ENCODE measurements at places on chromosomes 16 and 17.
A peak's percentile ranks its signal among the peaks of the same experiment; 100 is the strongest.

- peak; percentile 17 for DNase-seq
These were observed 69.2 kb upstream of the CES5A start for GRCh38 chr16:55944377-55944802.

GRCh38 chr16:61654962-61655361, 381.3 kb downstream of the CDH8 start:
- DNase-seq: no peak

DNA sequence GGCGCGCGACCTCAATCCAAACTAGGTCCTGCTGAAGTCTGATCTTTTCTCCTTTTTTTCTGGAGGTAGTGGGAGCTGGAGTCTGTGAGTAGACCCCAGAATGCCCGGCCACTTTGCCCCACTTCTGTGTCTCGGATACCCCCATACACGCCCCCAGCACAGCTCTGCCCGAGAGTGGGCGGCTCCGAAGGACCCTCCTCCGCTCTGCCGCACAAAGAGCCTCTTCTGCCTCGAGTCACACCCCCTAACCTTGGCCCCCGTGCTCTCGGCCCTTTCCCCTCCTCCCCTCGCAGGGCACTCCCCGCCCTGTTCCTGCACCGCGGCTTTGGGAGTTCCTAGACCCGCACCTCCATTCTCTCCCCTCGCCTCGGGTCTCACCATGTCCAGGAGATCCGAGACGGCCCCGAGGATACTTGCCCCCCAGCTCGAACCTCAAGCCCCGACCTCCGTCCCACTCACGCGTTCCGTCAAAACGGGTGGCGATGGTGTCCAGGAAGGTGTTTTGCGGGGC, 476 bp downstream of the KCNH4 start:
- DNase-seq: no peak

DNA sequence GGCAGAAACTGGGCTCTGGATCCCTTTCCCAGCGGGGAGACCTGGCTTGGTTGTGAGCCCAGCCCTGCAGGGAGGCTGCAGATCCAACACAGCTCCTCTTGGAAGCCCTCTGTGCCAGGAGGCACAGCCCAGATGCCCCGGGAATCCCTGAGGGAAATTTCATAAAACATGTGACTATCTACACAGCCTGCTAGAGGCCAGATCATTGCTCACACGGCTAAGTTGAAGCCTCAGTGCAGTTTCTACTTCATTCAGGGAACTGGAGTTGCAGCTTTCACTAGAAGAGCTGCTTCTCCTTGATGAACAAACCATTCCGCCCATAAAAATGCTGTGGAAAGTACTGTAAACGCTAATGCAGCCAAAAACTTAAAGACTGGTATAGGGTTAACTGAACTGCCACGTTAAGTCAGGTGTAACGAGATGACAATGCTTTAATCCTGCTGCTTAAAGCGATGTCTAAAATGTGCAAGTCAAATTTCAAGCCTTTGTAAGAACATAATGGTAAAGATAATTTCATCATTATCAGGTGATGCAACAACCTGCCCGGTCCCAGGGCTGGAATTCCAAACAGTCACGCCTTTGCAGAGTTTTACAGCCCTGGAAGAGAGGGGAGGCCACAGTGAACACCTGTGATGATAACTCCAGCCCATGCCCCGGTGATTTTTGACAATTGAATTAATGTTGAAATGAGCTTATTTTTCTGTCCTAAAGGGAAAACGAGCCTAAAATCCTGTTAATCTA, 172.5 kb downstream of the ZFHX3 start:
- DNase-seq: no peak

DNA sequence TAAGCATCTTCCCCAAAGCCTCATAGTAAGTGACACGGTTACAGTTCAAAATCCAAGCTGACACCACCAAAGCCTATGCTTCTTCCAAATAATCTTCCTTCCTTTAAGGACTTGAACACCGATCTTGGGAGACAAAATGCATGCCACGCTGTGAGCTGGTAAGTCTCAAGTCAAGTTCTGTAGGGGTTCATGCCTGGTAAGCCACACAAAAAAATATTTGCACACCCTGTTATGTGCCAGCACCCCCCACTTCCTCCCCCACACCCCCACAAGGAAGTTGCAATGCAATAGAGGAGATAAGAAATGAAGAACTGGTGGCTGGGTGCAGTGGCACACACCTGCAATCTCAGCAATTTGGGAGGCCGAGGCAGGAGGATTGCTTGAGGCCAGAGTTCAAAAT, 5.6 kb downstream of the NOG start:
- no peak for DNase-seq

DNA sequence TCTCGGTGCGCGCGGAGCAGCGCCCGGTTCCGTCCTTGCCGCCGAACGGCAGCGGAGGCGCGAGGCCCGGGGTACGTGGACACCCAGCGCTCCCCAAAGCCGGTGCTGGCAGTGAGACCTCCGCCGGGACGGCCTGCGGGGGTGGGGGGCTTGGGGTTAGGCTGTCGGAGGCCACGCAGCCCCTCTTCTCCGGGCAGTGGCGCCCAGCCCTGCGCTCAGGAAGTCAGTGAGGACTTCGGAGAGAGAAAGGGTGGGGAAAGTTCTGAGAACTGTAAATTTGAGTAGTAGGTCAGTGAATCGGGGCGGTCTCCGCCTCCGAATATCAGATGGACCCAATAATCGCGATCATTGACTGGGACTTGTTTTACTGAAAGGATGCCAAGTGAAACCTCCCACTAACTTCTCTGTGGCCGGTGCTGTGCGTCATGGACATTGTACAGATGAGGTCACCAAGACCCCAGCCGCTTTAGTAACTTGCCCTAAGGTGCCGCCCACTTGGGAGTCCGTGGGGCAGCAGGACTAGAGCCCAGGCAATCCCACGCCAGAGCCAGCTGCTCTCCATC, 468 bp downstream of the IL4R start:
- DNase-seq: no peak

- no peak for DNase-seq
These were observed 24.5 kb upstream of the HYDIN start for GRCh38 chr16:71254832-71255525.

- no peak for DNase-seq
These were observed 21.3 kb downstream of the ZNF423 start for GRCh38 chr16:49834531-49835151.

DNA sequence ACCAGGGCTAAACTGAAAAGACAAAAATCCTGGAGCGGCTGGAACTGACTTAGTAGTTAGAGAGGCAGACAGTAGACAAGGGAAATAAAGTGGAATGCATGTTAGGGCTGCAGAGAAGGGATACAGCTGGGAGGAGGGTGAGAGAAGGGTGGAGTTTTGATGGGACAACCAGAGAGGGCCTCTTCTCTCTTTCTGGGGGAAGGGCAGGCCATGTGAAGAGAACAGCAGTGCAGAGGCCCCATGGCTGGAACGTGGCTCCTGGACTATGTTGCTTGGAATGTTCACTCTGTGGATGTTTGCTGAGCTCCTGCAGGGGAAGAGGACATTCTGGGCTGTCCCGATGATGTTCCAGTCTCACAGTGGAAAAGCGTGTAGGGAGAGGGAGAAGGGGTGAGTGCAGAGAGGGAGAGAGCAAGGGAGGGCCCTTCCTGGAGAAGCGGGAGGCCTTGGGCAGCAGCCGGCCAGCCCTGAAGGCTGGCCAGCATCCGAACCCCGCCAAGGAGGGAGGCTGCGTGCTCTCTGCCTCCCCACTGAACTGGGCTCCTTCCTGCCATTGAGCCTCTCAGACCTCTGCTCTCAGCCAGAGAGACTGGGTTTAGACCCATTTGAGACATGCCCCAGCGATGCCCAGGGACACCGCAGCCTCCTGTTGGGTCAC, 33.1 kb upstream of the GSE1 start:
- no peak for DNase-seq

GRCh38 chr17:8226536-8227237, 16.3 kb upstream of the AURKB start:
- no peak for DNase-seq

DNA sequence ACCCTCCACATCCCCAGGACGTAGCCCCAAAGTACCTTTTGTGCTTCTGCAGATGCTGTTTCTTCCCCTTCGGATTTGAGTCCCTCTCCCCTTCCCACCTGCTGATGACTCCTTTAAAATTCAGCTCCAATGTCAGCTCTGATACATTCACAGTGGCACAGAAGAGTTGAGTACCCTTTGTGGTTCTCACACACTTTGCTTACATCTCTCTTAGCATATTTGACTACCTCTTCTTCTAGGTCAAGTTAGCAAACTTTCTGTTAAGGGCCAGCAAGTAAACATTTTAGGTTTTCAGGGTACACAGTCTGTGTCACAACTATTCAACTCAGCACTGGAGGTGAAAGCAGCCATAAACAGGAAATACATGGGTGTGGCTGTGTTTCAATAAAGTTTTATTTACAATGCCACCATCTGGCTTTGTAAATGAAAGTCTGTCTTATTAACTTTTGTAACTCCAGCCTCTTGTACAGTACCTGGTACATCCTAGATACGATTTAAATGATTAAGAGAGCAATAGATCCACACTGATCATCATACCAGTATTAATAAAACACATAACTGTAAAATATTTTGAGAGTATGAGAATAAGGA, 161.7 kb downstream of the SOX9 start:
- DNase-seq: no peak

- DNase-seq: no peak
These were observed 26.0 kb downstream of the SNX29 start for GRCh38 chr16:12002447-12003006.

DNA sequence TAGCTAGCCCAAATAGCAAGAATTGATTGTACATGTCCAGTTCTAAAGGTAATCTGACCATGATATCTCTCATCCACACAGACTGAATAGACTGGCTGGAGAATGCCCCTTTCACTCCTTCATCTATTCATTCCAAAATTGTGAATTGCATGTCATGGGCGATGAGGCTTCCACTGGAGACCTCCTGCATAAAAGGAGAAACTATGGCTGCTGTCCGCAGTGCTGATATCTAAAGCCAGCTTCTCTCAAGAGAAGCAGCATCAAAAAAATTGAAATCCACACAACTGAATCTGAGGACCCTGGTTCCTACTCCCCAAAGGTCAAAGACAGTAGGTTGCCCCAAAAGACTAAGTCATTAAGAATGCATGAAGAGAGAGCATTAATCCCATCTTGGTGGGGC, 7.9 kb upstream of the SCNN1G start:
- no peak for DNase-seq

GRCh38 chr17:80789356-80789902, 202.2 kb upstream of the CHMP6 start:
- no peak for DNase-seq

DNA sequence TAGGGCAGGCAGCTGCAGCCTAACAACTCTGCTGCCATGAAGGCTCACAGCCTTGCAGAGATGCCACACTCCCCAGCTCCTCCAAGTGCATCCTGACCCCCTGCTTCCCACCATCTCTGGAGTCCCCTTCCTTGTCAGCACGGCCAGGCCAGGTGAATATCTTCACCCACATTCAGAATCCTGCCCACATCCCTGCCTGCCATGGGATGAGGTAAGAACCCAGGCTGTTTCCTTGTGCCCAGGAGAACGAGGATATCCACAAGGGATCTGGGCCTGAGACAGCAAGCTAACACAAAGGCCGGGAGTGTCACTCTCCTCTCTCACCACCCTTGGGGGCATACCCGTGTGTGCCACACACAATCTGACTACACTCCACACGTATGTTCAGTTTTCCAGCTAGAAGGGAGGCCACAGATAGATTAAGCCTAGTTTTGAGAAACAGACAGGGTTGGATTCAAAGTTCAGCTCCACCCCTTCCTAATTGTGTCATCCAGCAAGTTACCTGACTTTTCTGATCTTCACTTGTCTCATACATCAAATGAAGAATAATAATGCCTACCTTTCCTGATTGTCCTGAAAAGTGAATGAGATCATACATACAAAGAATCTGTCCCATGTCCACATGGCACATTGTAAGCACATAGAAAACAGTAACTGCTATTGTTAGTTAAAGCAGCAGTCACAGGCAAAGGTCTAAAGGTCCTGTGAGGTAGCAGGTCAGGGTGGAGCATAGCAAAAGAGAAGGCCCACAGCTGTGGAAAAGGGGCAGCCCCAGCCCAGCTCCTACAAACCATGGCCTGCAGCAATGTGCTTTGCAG, 17.4 kb upstream of the SUPT4H1 start:
- no peak for DNase-seq

DNA sequence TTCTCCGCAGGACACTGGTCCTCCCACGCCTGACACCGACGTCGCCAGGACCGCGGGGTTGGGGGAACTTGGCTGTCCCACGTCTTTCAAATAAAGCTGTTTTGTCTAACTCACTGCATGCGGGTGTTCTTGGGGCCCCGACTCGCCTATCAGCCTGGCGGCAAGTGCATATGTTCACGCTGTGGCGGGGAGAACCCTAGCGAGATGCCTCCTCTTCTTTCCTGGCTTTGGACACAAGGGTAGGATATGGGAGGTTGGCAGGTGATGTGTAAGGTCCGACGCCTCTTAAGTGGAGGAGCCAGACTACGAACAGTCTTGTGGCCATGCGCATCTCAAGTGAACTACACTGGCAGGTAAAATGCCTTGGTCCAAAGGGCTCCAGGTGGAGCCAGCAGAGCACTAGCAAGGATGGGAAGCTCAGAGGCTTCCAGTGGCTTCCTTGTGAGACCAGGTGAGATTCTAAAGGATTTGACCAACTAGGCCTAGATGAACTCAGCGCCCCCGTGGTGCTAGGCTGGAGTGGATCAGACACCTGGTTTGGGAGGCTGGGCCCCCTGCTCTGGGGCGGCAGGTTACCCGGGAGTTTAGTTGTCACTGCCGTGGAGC, 873 bp upstream of the RPS2 start:
- DNase-seq: no peak

GRCh38 chr16:70786020-70786755, 14.8 kb downstream of the VAC14 start:
- no peak for DNase-seq

DNA sequence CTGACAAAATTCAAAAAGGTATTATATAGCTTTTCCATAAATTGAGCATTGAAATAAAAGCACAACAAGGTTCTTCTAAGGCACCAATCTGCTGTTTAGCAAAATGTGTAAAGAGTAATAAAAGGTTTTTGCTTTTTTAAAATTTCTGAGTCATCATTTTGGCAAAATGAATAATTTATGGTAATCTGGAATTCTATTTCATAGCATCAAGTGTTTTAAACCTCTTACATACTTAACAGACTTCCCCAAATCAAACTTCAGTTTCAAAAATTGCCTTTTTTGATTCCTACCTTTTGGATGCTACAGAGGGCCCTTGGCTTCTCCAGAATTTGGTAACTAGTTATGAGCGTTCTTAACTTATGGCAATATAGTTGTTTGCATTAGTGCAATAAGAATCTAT, 154.0 kb upstream of the ELAC2 start:
- DNase-seq: no peak

DNA sequence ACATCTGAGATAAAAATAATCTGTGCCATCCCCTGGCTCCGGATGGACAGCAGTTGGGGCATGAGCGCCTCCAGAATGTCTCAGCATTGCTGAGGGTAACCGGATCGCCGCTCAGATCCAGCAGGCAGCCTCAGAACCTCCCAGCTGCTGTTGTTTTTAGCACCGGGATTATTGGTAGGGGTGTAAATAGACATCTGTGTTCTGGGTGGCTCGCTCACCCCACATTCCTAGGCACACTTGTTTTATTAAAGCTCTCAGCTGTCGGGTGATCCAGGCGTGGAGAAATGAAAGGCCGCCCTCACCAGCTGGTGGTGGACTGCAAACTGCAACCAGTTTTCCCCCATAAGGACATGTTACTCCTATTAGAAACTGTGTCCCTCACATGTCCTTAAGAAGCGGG, 32.1 kb downstream of the MYH3 start:
- DNase-seq: no peak

GRCh38 chr17:27446569-27447301, 9.5 kb upstream of the KSR1 start:
- no peak for DNase-seq

GRCh38 chr17:2906901-2907300, 110.7 kb downstream of the RAP1GAP2 start:
- DNase-seq: no peak

- DNase-seq: no peak
These were observed 191.1 kb downstream of the C16orf78 start for GRCh38 chr16:49564496-49565229.

All from T-helper 17 cell (primary cell).